ENCODE measurements at places on chromosomes 12 and 14. TPM values are rescaled to one million over a fixed set of nuclear protein-coding genes. Genes with fewer than 3 reads are reported as not detected.

Gene CFAP54
- total RNA-seq = not detected

Gene FBXO34
- 22.4 TPM for total RNA-seq

Gene GLIPR1L1
- not detected for total RNA-seq

Gene TMEM132D
- total RNA-seq = not detected

Gene GALNT16
- total RNA-seq = 24.4 TPM

Gene B3GNT4
- 4.0 TPM for total RNA-seq

Gene SERPINA12
- total RNA-seq = not detected

Gene OLR1
- 1.8 TPM for total RNA-seq

Gene PTPRR
- total RNA-seq = 0.25 TPM

Gene TMEM117
- total RNA-seq = 5.5 TPM

Gene ART4
- 5.1 TPM for total RNA-seq

Gene ERP27
- total RNA-seq = 0.18 TPM

Gene SLC39A5
- total RNA-seq = 0.83 TPM

Gene C12orf42
- not detected for total RNA-seq

Data from adrenal gland (tissue), 19 donors.